ENCODE measurements at places on chromosomes 7 and 10.

GRCh38 chr7:139900326-139900725, 71.3 kb downstream of the TBXAS1 start:
- DNase-seq, result no peak

DNA sequence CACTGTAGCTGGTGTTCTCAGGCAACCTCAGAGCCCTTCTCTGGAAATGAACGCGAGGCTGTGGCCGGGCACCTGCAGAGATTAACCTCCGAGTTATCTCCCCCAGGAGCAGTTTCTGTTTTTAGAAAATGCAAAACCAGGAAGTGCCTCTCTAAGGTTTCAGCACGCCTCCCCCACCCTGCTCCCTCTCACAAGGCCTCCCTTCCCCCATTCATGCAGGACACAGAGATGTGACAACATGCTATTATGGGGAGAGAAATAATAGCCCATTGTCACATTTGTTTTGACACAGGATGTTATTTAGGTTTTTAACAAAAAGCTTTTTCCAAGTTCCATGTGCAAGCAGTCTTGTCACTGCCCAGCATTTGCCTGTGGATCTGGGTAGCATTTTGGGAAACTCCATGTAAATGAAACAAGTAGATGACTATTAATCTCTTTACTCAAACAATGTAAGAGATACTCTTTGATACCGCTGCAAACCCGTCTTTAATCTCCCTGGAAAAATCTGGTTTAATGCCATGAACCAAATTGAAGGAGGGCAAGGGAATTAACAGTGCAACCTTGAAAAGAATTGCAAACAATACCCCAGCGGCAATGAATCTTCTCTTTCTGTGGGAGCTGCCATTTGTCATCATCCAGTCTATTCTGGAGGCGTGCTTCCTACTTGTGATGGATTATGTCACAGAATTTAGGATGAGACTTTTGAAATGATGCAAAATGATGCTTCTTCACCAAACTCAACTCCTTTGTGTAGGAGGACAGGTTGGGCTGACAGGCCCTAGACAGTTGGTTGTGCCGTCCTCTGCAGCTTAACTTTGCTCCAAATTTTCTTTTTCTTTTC, 86.5 kb upstream of the NMT2 start:
- no peak for DNase-seq

- DNase-seq, result no peak
These were observed 59.4 kb upstream of the MKI67 start for GRCh38 chr10:128185627-128186026.

DNA sequence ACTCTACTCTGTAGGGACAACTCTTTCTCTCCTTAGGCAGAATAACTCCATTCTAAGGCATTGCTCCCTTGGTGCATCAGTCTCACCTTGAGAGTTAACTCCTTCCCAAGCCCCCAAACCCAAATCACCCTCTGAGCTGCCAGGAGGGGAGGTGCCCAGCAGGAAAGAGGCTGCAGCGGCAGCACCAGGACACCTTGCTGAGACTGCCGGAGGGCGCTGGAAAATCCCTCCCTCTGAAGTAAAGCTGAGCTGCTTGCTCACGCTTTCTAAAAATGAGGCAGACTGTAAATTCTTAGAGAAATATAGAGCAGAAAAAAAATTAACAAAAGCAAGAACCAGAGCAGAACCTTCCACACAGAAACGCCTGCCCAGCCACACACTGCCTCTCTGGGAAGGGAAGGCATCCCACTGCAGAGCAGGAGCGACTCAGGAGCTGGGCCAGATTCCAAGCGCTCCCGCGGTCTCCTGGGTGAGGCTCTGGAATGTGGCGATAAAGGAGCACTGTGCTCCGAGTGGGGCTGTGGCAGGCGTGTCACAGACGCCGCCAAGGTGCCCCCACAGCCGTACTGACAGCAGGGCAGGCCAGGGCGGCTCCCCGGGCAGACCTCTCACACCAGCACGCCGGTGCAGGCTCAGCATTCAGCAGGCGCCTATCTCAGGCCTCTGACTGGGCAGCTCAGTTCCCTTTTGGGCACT, 202.1 kb downstream of the TNS3 start:
- no peak for DNase-seq

- DNase-seq, result no peak
These were observed 123.6 kb downstream of the RNF32 start for GRCh38 chr7:156764016-156764669.

All from natural killer cell treated with Interleukin-12 subunit alpha and Interleukin-12 subunit beta and Interleukin-15 and Interleukin-18, amount 100 ng/mL, for 72 hours (primary cell).